Activated naive CD8-positive, alpha-beta T cell treated with anti-CD3 and anti-CD28 coated beads, Interleukin-2, amount 10 ng/mL, durations not matched to agents 7 days and 5 days (primary cell): ENCODE measurements at places on chromosomes 7 and 10.

DNA sequence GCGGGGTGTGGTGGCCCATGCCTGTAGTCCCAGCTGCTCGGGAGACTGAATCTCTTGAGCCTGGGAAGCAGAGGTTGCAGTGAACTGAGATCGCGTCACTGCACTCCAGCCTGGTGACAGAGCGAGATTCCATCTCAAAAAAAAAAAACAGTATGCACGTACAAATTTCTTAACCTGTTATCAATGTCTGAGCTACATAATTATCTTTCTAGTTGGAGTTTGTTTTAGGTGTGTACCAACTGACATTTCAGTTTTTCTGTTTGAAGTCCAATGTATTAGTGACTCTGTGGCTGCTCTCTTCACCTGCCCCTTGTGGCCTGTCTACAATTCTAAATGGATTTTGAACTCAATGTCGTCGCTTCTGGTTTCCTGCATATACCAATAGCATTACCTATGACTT is 40.3 kb downstream of the CD36 start:
- DNase-seq: no peak

GRCh38 chr7:66140924-66141323 is 26.3 kb downstream of the CRCP start:
- DNase-seq: no peak

GRCh38 chr7:85474234-85474633 is 287.4 kb upstream of the SEMA3D start:
- DNase-seq: no peak

DNA sequence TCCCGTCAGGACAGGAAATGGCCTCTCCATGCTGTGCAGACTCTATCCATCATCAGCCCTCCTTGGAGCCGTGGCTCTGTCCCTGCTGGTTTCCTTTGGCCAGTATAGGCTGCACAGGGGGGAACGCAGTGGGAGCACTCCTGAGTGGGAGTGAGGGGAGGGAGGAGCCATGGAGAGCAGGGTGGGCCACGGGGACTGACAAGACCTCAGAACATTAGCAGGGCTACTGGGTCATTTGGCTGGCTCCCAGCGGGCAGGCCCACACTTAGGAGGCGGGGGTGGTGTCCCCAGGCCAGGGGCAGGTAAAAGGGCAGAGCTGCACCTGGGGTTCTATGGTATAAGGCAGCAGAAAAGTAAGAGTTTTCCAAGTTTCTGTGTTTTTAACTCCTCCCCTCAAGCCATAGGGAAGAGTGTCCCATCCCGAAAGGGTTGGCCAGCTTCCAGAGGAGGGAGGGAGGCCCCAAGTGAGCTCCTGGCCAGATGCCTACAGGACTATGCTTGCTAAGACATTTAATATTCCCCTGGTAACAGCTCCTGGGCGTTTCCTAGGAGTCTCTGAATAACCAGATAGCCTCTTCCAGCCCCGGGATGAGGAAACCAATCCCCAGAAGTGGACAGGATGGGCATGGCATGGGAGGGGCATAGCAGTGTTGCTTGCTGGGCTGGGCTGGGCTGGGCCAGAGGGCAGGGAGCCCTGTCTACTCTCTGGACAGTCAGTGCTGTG is 5.5 kb upstream of the OPN4 start:
- no peak for DNase-seq

GRCh38 chr7:94748376-94748775 is 92.4 kb upstream of the SGCE start:
- no peak for DNase-seq

- no peak for DNase-seq
Observed at GRCh38 chr7:26912933-26913536, 48.6 kb upstream of the SKAP2 start.

- peak; percentile 21 for DNase-seq
Observed at GRCh38 chr10:132310701-132311337, 3.1 kb upstream of the STK32C start.
